ENCODE measurements at places on chromosomes 3 and 15.

GRCh38 chr3:150797155-150797554, 34.2 kb upstream of the SIAH2 start:
- no peak for DNase-seq

DNA sequence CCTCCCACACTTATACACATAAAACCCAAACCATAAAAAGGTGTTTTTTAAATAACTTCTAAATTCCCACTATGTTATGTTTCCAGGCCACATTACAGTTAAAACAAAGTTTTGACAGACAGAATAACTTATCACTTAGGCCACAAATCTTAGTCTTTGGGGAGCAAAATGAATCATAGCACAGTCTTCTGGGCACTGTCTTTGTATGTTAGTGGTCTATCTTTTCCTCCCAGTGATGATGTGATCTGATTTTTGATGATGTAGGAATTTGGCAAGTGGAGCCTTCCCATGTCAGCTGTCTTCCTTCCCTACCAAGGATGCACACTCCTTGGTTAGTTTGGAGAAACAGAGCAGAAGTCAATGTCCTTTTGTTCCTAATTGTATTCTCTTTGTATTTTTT, 67.3 kb downstream of the THSD4 start:
- no peak for DNase-seq

DNA sequence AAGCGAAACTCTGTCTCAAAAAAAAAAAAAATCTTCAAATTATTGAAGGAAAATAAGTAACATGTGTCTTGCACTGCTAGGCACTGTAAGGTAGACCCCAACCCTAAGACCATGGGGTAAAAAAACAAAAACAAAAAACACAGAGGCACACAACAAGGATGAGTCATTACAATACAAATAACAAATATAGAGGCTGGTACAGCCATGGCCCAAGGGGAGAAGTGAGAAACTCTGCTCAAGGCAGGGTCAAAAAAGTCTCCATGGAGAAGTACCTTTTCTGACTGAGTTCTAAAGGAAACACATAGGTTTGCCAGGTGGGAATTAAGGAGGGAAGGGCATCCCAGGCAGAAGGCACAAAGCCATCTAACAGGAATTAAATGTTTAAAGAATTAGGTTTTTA, 54.5 kb downstream of the TOP2B start:
- DNase-seq = no peak

DNA sequence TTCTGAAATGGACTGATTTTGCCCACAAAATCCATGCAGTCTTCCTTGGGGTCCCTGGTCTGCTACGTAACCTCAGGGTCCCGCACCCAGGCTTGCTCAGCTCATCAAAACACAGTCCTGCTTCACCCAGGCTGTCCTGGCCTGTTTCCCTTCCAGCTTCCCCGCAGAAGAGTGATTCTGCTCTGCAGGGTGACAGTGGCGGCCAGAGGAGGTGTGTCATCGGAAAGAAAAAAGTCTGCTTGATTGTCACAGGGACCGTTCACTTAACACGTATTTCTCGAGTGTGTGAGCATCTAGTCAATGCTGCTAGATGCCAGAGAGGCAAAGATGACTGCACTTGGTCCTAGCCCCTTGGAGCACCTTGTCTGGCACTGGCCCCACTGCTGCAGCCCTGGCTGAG, 50.1 kb upstream of the ABHD2 start:
- DNase-seq = no peak

DNA sequence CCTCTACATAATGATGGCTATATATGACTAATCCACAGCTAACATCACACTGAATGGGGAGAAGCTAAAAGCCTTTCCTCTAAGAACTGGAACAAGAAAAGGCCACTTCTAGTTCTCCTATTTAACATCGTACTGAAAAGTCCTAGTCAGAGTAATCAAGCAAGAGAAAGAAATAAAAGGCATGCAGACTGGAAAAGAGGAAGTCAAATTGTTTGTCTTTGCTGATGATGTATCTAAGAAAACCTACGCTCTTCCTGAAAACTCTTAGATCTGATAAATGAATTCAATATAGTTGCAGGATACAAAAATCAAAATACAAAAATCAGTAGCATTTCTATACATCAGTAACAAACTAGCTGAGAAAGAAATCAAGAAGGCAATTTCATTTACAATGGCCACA, 116.9 kb downstream of the TP63 start:
- no peak for DNase-seq

- no peak for DNase-seq
These were observed 251.2 kb downstream of the SHQ1 start for GRCh38 chr3:72597043-72597442.

GRCh38 chr3:50139308-50139707, 15.8 kb upstream of the SEMA3F start:
- no peak for DNase-seq

DNA sequence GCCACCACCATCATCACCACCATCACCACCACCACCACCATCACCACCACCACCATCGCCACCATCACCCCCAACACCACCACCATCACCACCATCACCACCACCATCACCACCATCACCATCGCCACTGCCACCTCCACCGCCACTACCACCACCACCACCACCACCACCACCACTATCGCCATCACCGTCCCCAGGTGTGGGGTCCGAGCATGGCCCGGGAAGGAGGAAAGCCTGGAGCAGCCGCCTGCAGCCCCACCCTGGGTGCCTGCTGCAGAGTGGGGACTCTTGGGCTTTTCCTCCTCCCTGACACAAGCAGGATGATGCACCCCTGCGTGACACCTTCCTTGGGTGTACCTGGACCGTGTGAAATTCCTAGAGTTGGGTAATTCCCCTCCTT, 43.9 kb downstream of the MUC4 start:
- no peak for DNase-seq

GRCh38 chr15:88513195-88513594, 33.3 kb downstream of the DET1 start:
- no peak for DNase-seq

DNA sequence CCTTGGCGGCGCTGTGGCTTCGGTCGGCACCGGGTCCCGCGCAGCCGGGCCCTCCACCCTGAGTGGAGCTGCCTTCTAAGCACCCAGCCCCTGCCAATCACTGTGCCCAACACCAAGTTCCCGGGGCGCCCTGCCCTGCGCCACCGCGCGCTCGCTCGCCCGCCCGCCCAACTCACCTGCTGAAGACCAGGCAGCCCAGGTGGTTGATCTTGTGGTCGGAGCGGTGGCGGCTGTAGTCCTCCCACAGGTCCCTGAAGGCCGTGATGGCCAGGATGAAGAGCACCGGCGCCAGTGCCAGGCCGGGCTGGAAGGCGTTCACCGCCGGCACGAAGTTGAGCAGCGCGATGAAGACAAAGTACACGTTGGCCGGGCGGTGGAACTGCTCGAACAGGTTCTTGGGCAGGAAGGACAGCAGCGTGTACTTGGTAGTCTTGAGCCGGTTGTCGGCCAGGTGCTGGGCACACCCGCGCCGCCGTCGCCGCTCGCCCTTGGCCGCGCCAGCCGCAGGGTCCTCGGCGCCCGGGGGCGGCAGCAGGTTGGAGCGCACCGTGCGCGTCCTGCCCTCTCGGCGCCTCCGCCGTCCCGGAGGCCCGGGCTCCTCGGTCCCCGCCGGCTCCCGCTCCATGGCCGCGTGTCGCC, 536 bp downstream of the ATP10A start:
- DNase-seq = peak; percentile 68

DNA sequence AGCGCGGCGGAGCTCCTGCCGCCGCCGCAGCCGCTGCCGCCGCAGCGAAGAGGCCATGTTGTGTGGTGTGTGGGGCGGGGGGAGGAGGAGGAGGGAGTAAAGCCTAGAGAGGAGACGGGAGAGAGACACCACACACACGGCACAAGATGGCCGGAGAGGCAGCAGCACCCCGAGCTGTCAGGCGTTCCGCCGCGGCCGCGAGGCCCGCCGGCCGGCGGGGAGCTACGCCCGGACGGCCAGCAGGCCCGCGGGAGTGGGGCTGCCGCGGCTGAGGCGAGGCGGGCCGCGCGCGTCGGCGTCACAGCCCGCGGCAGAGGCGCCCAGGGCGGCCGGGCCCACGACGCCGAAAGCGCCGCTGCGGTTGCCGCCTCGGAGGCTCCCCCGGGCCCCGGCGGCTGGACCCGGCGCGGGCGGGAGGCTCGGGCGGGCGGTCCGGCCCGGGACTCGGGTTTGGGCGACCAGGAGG, 17.4 kb upstream of the CHD2 start:
- DNase-seq = no peak

DNA sequence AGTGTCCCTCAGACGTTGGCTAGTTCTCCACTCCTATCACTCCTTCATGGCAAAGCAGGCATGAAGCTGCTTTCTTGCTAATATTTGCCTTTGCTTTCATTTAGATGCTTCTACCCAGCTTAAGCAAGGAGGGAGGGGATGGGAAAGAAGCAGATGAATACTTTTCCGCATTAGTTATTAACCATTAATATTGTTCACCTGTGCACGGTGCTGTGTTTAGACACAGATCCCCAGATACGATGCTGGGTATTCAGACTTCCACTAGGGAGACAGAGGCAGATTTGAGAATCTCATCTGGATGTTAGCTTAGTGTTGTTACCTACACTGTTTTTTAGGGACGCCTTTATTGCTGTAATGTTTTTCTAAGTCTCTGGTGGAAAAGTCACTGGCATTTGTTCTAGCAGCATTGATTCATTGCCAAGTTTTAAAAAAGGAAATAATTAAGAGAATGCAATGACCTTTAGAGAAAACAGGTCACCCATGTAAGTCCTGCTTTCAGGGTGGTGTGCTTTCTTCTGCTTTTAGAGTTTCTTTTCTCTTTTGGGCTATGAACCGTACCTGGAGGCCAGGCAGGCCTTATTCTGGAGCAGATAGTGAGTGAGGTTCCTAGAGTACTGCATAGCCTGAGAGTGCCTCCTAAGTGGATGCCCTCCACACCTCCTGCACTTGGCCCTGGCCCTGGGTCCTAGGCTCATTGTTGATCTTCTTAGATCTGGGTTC, 55.5 kb downstream of the MYZAP start:
- no peak for DNase-seq

- DNase-seq = no peak
These were observed 206.1 kb downstream of the TLE3 start for GRCh38 chr15:69891606-69892005.

DNA sequence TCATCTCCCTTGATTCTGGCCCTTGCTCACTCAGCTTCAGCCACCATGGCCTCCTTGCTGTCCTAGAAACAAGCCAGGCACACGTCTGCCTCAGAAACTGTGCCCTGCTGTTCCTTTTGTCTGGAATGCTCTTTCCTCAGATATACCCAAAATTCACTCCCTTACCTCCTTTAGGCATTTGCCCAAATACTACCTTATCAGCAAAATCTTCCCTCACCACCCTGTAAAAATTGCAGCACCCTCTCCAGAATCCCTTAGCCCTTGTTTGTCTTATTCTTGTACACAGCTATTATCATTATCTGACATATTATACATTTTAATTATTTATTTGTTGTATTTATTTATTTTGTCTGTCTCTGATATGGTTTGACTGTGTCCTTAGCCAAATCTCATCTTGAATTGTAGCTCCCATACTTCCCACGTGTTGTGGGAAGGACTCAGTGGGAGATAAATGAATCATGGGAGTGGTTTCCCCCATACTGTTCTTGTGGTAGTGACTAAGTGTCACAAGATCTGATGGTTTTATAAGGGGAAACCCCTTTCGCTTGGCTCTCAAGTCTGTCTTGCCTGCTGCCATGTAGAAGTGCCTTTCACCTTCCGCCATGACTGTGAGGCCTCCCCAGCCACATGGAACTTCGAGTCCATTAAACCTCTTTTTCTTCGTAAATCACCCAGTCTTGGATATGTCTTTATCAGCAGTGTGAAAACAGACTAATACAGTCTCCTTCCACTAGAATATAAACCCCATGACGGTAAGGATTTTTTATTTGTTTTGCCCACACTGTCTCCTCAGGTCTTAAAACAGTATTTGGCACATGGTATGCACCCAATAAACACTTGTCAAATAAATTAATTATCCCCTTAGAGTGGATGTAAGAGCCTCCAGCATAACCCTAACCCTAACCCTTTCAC, 60.0 kb upstream of the STT3B start:
- DNase-seq = no peak

- peak; percentile 53 for DNase-seq
These were observed 187.4 kb upstream of the LINGO1 start for GRCh38 chr15:77819851-77820728.

GRCh38 chr3:172211123-172211522, 171.7 kb downstream of the FNDC3B start:
- DNase-seq = no peak

- DNase-seq = no peak
These were observed 557.4 kb upstream of the ARPP21 start for GRCh38 chr3:35081899-35082298.

GRCh38 chr3:82462977-82463376, 701.5 kb upstream of the GBE1 start:
- DNase-seq = no peak

- no peak for DNase-seq
These were observed 798.8 kb downstream of the OTOL1 start for GRCh38 chr3:162295323-162295983.

DNA sequence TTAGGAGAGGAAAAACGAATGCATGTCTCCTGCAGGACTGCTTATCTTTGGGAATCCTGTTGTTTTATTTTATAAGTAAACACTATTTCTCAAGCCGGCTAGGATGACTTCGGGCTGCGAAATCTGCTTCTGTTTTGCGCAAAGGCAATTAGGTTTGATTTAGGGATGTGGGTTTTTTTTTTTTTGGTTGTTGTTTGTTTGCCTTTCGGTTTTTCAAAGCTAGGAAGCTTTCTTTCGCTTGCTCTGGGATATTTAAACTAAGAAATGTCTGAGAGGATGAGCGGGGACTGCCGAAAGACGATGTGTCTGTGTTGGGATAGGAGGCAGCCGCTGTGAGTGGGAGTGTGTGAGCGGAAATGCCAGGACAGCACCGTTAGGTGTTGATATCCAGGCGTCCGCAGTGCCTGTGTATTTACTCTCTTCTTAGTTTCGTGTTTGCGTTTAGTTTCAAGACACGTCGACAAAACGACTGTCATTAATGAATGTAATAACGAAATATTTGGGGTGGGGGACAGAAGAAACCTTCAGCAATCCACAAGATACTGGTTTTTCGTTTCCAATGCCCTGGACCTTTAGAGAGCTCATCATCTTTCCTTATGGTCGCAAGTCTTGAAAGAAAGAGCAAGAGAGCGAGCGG, 604 bp downstream of the ISL2 start:
- DNase-seq = no peak

- no peak for DNase-seq
These were observed 137.6 kb upstream of the TLE3 start for GRCh38 chr15:70235347-70235746.

- DNase-seq = no peak
These were observed 118.0 kb downstream of the FOXP1 start for GRCh38 chr3:71465371-71466036.

DNA sequence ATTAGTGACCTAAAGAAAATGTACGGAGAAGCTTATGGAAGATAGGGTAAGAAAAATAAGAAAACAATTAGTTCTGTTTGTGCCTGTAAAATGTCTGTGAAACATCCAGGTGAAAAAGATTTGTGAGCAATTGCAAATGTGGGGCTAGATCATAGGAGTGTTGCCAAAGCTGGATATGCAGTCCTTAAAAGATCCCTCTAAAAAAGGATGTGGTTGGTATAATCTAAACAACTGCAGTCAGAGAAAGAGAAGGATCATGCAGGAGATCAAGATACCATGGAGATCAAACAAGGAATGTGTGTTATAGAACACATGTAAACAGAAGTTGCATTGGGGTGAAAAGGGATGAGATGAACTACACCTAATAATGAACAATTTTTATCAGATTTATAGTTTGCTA, 116.8 kb downstream of the ALCAM start:
- no peak for DNase-seq

GRCh38 chr3:111667621-111668239, 72.6 kb upstream of the ZBED2 start:
- DNase-seq = peak; percentile 57

GRCh38 chr3:15161133-15161532, 44.9 kb upstream of the CAPN7 start:
- DNase-seq = no peak

Data from Right ventricle myocardium inferior (tissue), 1 donor.